ENCODE measurements at places on chromosomes 7 and 10.

DNA sequence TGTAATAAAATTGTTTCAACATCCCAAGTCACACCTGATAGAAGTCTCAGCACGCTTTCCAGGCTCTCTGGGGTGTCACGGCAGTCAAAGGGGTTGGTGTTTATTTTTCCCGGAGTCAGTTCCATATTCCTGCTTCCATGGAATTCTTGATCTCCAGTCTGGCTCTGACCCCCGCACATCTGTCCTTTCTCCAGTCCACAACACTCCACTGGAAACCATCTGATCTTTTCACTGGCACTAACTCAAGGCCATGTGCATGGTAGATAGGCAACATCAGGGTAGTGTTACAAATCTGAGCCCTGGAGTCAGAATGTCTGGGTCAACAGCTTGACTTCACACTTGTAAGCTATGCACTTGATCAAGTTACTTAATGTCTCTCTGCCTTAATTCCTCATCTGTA lies 176.2 kb downstream of the WDR11 start:
- DNase-seq, result no peak

DNA sequence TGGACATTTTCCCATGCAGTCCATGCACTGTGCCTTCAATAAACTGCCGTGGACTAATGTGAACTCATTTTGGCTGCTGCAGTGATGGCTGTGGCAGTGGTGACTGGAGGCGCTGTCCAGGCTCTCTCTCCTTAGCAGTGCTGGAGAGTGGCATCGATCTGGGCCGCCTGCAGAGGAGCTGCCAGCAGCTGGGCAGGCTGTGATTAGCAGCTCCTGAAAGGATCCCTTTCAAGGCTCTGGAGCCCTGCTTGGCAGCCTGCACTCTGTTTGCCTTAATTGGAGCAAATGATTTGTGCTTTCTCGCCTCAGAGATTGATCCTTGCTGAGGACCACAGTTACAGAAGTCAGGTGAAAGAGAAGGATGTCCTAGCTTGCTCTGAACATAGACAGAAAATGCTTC lies 130.1 kb upstream of the VWC2 start:
- DNase-seq, result no peak

DNA sequence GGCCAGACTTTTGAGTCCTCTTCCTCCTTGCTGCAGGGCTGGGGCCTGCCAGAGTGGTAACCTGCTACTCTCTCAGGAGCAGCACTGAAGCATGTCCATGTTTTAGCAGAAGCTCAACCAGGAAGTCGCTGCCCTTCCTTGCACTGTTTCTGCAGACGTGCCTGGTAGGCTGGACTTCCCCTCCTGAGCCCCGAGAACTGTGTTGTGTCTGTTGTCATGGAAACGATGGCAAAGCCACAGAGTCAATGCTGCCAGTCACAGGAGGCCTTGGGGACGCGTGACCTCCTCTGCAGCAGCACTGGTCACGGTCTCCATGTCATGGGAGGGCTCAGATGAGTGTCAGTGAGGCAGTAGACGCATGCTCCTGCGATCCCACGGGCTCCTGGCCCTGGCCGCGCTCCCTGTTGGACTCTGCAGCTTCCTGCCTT lies 145.5 kb downstream of the FANK1 start:
- DNase-seq, result peak; percentile 61

GRCh38 chr7:29167721-29168120 lies 21.4 kb upstream of the CPVL start:
- DNase-seq, result no peak

- DNase-seq, result no peak
These were observed 254.1 kb downstream of the WDR37 start for GRCh38 chr10:1310271-1310789.

DNA sequence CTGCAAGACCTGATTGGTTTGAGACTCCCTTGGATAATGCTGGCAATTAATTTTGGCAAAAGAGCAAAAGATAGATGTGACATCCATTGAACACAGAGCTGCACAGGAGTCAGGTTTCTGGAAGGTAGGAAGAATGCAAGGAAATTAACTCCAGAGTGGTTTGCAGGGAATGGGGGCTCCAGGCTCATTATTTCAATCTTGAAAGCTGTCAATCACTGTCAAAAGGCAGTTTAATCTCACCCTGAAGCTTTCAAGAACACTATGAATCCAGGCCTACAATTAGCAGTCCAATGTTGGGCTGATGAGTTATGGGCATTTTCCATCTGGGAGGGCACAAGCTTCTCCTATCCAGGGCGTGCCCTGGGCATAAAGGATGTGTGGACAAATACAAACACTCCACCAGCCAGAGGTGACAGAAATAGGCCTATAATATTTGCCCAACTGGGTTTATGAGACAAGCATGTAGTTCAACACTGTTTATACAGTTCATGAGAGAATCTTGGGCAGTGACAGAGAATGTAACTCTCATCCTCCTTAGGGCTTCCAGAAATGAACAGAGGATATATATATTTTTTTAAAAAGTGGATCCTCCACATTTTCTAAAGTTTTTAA lies 80.5 kb downstream of the KCNMA1 start:
- no peak for DNase-seq

DNA sequence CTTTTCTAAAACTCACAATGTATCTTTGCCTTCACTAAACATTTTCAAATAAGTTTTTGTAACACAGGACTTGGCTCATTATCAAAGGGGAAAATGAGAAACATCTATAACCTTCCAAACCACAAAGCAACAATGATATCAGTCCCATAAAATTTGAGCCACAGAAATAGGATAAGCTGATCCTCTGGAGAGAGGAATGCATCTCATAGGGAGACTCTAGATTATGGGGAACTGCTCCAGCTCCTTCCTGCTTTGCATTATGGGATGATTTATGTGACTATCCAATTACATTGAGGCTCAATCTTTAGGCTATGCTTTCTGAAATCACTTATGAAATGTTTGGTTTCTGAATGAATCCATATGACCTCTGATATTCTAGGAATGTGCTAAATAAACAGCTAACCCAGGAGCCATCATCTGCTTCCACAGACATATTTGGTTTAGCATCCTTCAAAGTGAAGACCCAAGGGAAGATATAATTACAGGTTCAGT lies 70.4 kb downstream of the CUBN start:
- no peak for DNase-seq

- no peak for DNase-seq
These were observed 43.7 kb downstream of the GNA12 start for GRCh38 chr7:2800220-2800930.

DNA sequence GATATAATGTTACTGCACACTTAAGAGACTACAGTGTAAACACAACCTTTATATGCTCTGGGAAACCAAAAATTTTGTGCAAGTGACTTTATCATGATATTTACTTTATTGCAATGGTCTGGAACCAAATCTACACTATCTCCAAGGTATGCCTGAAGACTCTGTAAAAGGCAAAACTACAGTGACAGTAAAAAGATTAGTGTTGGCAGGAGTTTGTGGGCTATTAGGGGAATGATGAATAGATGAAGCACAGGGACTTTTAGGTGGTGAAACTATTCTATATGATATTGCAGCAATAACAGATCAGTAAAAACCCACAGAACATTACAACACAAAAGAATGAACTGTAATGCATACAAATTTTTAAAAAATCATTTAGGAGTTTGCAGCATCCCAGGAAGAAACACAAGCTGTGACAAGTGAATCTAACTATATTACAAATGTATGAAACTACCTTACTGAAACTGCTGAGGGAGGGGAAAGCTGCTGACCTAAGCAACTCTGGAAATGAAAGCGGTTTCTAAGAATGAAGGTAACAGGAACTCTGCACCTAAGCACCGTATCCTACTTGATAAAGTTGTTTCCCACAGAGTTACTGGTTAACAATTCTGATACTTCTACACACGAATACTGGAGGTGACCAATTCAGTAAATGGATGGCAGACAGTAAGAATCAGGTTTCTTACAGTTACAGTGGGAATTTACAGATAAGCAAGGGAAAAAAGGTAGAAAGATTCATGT lies 82.6 kb downstream of the ATE1 start:
- DNase-seq, result no peak

DNA sequence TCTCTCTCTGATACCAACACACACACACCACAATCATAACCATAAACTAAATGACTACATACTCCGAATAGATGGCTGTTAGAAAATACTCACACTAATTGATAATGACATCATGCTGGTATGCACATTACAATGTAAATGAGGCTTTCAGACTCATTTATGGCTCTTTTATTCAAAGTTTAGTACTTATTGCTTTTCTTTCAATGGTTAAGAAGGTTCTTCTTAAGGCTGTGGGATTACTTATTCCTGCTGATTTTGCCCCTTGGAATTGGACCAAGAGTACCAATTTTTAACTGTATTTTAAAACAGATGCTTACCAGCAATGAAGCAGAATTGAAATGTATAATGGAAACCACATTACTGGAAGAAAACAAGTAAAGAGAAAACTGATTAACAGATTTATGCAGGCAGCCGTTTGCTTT lies 20.6 kb upstream of the CABCOCO1 start:
- no peak for DNase-seq

DNA sequence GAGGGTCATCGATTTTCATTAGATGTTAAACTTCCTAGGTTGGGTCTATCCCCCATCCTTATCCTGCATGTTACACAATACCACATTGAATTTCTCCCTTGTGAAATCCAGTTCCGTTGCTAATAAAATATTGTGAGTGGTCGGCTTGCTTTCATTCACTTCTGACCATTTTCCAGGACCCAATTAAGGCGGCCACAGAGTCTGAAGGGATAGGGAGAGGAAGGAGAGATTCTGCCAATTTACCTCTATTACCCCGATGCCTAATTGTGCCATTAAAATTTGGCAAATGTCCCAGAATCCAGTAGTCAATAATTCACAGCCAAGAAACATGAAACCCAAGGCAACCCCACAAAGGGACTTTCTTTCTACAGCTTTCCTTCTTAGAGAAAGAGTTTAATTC lies 129.9 kb downstream of the IPMK start:
- no peak for DNase-seq

- DNase-seq, result no peak
These were observed 1072.1 kb downstream of the NXPH1 start for GRCh38 chr7:9505516-9505915.

GRCh38 chr7:147829016-147829415 lies 761.5 kb upstream of the C7orf33 start:
- no peak for DNase-seq

DNA sequence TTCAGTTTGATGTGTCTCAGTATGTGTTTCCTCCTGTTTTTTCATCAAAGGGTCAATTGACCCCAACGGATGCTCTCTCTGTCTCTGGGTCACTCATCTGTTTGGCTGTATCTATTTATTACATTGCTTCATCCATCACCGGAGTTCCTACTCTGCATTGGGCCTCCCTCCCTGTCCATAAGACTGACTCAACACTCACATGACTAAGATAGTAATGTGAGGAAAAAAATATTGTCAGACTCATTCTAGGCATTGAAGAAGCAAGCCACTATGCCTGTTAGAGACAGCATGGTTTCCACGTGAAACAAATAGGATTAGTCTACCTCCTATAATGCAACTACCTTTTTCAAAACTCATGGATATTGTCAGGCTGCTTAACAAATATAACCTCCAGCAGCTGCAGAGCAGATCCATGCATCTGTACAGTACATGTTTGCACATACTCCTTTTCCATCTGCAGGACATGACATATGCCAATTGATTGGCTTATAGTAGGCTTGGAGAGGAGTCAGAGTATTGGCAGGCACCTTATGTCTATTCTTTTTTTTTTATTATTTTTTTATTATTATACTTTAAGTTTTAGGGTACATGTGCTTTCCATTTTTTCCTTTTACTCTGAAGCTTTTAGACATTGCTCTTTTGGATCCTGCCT lies 275.2 kb downstream of the LRRTM3 start:
- DNase-seq, result no peak

DNA sequence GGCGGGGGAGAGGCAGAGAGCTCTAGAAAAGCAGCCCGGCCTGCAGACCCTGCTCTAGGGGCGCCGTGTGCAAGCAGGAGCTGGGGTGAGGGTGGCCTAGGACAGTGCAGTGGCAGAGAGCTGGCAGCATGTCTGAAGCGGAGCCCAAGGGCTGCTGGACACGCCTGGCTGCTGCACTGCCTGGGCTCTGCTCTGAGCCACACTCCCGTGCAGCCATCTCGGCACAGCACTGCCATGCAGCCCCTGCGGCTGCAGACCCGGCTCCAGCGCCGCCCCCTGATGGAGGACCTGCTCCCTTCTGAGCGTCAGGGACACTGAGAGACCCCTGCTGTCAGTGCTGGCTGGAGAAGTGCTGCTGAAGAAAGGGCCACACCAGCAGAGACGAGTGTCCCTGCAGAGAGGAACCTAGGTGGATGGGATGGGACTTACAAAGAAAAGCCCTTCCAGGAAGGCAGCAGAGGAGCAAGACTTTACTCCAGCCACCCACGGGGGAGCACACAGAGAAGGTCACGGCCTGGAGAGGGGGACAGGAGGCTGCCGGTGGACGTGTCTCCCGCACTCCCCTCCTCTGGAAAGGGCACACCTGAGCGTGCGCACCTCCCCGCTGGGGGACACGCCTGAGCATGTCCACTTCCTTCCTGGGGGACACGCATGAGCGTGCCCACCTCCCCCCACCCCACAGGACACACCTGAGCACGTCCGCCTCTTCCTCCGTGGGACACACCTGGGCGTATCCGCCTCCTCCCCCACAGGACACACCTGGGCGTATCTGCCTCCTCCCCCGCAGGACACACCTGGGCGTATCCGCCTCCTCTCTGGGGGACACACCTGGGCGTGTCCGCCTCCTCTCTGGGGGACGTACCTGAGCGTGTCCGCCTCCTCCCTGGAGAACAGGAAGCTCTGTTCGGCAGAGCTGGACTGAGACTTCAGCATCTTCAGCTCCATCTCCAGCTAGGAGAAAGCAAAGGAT lies 252.9 kb downstream of the MAD1L1 start:
- no peak for DNase-seq

DNA sequence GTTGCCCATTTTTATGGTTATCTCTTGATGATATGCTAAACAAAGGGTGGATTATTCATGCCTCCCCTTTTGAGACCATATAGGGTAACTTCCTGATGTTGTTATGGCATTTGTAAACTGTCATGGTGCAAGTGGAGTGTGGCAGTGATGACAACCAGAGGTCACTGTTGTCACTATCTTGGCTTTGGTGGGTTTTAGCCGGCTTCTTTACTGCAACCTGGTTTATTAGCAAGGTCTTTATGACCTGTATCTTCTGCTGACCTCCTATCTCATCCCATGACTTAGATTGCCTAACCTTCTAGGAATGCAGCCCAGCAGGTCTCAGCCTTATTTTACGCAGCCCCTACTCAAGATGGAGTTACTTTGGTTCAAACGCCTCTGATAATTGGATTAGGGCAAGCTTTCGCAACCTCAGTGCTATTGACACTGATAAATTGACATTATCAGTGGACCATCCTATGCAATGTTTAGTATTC lies 36.9 kb downstream of the BAG3 start:
- no peak for DNase-seq

DNA sequence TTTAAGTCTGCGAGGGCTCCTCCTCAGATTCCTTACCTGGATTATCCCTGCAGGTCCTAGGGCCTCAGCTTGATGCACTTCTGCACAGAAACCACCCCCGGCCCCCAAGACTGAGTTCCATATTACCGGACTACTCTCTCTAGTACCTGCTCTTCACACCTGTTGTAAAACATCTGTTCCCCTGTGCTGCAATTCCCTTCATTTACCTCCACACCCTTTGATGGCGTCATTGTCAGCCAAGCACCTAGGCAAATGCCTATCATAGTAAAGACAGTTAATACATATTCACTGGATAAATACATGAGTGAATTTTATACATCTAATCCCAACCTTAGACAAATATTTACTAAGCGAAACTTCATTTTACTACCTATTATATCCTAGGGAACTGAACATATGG lies 275.5 kb downstream of the PLXDC2 start:
- no peak for DNase-seq

Data from stimulated activated CD4-positive, alpha-beta T cell treated with anti-CD3 and anti-CD28 coated beads, TNF-alpha, amount 100 ng/mL, for 24 hours (primary cell).